ENCODE measurements at places on chromosomes 12 and 14.

GRCh38 chr12:128426511-128426910 lies 159.5 kb downstream of the TMEM132C start:
- no peak for DNase-seq

GRCh38 chr14:72318648-72319047 lies 386.4 kb downstream of the RGS6 start:
- no peak for DNase-seq

GRCh38 chr14:89424241-89424640 lies 7.2 kb upstream of the FOXN3 start:
- DNase-seq, result no peak

GRCh38 chr12:95304673-95305198 lies 87.1 kb downstream of the VEZT start:
- DNase-seq, result no peak

DNA sequence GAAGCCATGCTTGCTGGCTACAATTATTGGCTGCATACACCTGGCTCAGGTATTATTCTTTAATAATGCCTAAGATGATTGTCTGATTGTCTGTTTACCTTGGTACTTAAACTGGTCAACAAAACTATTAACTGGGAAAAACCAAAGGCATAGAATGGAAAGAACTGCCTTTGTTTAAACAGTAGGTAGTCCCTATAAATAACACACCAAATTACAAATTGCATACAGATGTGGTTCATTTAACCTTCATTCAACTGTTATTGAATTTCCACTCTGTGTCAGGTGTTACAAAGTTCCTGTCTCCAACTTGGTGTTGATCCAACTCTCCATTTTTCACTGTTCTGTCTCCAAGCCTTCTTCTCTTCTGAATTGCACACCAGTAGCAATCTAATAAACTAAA lies 79.8 kb upstream of the FSCB start:
- no peak for DNase-seq

DNA sequence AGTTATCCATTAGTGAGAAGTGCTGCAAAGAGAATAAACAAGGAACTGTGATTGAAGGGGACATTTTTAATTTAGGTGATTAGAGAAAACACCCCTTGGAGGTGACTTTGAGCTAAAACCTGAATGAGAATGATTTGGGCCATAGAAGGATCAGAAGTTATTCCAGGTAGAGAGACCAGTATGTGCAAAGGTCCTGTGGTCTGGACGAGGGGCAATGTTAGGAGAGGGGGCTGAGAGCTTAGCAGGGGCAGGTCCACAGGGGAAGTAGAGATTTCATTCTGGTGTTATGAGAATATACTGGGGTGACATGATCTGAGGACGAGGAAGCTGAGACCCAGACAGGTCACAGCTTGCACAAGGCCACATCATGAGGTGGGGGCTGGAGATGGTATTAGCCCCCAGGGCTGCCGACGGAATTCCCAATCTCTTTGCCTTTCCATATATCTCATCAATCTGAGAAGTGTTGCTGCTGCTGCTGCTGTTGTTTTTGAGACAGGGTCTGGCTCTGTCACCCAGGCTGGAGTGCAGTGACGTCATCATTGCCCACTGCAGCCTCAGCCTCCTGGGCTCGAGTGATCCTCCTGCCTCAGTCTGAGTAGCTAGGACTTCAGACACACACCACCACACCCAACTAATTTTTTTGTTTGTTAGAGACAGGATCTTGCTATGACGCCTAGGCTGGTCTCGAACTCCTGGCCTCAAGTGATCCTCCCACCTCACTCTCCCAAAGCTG lies 55.6 kb downstream of the KCTD10 start:
- no peak for DNase-seq

Data from GM13977 (cell line).